ENCODE measurements at places on chromosomes 5 and 9.

- DNase-seq, result no peak
Observed at GRCh38 chr5:36982146-36982545, 105.6 kb downstream of the NIPBL start.

DNA sequence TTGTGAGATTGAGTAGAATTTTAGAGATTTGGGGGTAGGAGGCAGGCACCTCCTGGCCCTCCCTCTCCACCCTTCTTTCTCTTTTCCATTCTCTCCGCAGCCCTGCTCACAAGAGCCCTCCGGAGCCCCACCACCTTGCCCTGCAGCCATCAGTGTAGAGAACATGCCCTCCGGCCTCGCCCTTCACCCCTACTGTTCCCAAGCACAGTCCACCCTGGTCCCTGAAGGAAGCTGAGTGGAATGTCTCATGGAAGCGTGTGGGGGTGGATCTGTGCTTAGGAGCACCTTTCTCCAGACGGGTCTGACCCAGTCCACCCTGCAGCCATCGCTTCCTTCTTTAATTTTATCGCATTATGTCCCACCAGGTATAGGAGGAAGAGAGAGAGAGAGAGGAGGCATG lies 267.1 kb downstream of the NSG2 start:
- no peak for DNase-seq

DNA sequence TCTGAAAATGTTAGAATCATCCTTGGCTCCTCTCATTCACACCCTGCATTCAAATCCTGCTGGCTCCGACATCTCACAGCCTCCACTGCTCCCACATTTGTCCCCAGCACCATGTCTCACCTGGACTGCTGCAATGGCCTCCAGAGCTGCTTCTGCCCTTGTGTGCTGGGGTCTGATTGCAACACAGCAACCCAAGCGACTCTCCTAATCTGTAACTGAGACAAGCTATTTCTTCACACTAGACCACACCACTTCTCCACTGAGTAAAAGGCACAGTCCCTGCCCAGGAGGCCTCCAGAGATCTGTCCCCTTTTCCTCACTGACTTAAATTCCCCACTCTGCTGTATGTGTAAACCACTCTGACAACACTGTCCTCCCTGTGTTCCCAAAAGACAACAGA lies 151.1 kb upstream of the TAS2R1 start:
- DNase-seq, result no peak

DNA sequence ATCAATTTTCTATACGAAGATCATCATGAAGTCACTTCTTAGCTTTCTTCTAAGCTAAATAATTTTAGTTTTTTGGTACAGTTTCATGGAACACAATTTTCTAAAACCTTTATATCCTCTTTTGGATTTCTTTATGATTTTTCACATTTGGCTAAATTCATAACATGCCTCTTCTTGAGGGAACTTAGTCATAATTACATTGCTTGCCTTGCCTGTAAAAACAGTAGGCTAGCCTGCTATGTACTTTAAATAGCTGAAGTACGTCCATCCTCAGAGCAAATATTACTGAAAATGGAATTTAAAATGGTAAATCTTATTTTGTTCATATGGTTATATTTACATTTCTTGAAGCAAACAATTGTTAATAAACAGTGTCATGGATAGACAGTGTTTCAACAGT lies 225.0 kb downstream of the VPS13A start:
- no peak for DNase-seq

DNA sequence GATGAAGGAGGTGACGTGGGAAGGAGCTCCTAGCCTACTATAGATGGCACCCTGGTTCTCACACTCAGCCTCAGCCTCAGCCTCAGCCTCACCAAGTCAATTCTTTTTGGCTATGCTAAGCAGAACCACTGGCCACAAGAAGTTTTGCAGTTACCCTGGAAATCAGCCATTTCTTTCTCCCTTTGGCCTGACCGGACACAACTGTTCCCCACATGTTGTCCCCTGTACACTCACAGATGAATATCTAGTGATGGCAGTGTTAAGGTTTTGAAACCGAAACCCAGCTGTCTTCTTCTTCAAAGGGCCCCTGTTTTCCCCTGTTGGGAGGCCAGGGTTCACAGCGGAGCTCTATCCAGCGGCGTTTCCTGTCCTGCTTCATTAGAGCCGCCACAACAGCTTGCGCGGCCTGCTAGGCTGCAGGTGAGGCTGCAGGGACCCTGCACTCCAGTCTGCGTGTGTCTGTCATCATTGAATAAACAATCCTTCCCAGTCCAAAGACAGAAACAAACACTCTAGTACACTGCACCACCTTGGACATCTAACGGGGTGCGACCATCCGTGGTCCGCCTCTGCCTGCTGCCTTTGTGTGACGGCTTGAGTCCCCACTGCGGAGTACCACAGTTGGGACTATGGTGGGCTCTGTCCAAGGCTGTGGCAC lies 250.5 kb downstream of the DENND1A start:
- DNase-seq, result no peak

GRCh38 chr5:169811680-169812079 lies 168.6 kb downstream of the INSYN2B start:
- no peak for DNase-seq

- DNase-seq, result peak; percentile 57
Observed at GRCh38 chr9:137383081-137383783, 39.7 kb downstream of the EXD3 start.

DNA sequence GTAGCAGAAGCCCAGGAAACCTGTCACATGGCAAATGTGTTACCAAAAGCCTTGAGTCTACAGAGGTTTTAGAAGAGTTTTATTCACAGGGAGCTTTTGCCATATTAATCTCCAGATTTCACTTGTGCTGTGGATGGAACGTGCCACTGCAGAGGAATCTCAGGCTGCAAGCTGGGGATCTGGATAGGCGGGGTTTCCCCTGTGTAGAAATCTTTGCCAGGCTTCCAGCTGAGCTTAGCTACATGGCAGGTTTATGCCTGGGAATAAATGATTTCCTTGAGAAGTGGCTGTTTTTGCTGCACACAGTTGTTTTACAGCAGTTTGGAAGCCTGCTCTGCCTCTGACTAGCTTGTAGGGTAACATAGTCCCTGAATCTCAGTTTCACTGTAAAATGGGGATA lies 224.6 kb upstream of the PLPPR1 start:
- DNase-seq, result no peak

GRCh38 chr5:172805736-172806255 lies 28.3 kb upstream of the ERGIC1 start:
- no peak for DNase-seq

- no peak for DNase-seq
Observed at GRCh38 chr9:115999498-115999897, 154.1 kb upstream of the PAPPA start.

- DNase-seq, result no peak
Observed at GRCh38 chr5:158810615-158811014, 289.1 kb downstream of the EBF1 start.

DNA sequence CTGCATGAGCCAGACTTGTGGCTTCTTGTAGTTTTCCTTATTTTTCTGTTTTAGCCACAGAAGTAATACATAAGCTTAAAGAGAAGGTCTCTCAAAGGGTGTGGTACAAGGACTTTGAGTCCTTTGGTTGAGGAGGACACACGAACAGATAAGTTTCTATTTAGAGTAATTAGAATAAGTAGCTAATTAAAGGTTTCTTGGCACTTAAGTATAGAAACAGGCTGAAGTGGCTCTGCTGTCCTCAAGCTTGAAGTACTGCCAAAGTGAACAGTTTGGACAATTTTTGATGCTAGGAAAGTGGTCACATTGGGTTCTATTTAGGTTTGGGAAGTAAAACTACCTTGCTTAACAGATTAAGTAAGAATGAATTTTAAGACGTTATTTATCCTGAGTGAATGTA lies 278.3 kb upstream of the MPDZ start:
- DNase-seq, result no peak

DNA sequence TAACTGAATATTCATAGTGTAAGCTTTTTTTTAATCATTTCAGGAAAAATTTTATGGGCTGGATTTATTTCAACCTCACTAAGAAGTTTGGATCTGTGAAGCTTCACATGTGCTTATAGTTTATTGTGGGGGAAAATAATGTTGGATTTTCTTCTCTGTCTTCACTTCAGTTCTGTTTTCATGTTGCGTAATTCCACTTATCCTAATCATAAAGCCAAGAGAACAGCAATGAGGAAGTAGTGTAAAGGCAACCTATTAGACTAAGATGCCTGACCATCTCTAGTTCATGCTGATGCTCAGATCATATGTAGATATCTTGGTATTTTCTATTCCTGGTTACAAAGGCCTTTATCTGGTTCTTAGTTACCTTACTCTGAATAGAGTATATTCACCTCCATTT lies 50.0 kb downstream of the CD180 start:
- DNase-seq, result no peak

GRCh38 chr9:117073539-117074341 lies 341.1 kb downstream of the ASTN2 start:
- no peak for DNase-seq

DNA sequence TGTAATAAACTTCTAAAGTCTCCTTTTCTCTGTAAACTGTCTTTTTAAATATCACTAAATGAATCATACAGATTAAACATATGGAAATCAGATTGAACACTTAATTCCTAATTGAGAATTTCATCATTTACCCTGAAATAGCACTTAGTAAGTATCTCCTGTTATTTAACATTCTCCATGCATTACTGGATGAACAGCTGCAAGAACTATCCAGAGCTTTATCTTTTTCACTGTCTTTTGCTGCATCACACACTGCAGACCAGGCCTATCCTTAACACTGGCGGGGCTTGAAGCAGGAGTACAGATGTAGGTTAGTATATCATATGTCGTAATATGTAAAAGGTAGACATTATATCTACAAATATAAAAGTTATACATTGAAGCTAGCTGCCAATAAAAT lies 108.7 kb upstream of the EFNA5 start:
- DNase-seq, result no peak

DNA sequence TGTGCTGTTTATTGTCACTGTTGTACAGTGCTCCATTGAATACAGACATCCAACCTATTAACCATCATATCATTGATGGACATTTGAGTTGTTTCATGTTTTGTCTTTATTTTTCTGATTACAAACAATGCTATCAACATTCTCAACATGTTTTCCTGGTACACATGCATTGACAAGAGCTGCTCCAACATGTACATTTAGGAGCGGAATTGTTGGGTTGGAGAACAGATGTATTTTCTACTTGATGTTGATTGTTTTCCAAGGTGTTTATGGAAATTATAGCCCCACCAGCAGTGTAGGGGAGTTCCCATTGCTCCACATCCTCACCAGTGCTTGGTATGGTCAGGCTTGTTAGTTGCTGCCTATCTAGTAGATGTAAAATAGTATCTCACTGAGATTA lies 204.1 kb upstream of the CLINT1 start:
- no peak for DNase-seq

DNA sequence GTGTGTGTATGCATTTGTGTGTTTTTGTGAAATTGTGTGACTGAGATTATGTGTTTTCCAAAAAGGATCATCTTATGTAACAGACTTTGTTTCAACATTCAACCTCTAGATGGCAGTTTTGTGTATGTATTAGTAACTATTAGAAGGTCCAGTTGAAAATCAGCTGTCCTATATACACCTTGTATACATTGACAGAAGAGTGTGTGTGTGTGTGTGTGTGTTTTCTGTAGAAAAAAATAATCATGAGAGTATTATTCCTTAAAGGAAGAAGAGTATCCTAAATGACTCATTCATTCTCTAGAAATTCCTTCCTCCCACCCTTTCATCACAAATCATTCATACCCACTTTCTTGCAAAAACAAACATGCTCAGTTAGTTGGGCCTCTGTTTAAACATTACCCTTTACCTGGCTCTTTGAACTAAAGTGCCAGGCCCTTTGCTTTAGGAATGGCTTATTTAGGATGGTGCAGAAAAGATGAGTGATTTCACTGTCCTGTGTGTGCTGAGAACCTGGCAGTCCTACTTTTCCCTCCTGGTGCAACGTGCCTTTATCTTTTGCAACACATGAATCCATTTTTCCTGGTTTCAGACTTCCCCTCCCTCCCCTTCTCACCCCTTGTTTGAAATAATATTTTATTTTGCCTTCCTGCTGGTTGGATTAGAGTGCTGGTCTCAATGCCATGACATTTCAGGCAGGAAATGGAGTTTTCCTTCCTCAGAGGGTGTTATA lies 152.2 kb downstream of the ARHGAP26 start:
- peak; percentile 18 for DNase-seq

- DNase-seq, result no peak
Observed at GRCh38 chr9:105502276-105502675, 54.4 kb downstream of the FSD1L start.

GRCh38 chr5:123451047-123451446 lies 27.8 kb upstream of the CEP120 start:
- DNase-seq, result no peak
